Left colon (tissue), 2 donors: ENCODE measurements at places on chromosomes 3 and 15.

DNA sequence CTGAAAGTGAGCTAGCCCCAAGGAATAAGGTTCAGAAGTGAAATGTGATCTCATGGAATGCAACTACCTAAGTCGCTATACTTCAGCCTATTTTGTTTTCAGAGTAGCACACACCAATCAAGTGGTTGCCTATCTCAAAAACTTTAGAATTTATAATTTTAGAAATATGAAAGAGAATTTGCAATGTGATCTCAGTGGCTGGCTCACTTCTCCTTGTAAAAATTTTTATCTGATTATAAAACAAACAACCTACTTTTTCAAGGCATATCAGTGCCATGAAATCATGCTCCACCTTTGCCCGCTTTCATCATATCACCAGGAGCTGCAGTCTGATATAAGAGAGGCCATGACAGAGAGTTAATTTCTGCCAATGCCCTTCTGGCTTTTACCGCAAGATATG, 47.3 kb downstream of the CLDN11 start:
- no peak for DNase-seq

DNA sequence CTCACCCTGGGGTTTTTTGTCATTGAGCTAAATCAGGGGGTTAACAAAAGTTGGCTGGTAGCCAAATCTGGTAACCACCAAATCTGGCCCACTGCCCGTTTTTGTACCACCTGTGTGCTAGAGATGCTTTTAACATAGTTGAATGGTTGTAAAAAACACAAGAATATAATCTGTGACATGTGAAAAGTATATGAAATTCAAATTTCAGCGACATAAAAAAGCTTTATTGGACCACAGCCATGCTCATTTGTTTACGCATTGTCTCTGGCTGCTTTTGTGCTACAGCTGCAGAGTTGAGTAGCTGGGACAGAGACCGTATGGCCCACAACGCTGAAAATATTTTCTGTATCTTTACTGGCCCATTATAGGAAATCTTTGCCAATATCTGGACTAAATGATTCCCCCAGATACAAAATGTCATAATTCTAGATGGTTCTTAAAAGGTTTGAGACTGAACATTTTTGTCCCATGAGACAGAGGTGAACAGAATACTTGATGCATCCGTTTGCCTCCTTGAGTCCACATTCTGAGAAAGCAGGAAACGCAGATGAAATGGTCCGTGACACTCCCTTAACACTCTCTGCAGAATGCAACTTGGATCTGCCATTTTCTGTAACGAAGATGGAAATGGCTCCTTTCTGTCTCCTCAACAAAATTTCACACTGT, 120.9 kb upstream of the PDZRN3 start:
- no peak for DNase-seq

GRCh38 chr15:74312445-74313007, 54.9 kb downstream of the CYP11A1 start:
- DNase-seq = no peak

GRCh38 chr3:29537889-29538609, 257.2 kb downstream of the RBMS3 start:
- no peak for DNase-seq

DNA sequence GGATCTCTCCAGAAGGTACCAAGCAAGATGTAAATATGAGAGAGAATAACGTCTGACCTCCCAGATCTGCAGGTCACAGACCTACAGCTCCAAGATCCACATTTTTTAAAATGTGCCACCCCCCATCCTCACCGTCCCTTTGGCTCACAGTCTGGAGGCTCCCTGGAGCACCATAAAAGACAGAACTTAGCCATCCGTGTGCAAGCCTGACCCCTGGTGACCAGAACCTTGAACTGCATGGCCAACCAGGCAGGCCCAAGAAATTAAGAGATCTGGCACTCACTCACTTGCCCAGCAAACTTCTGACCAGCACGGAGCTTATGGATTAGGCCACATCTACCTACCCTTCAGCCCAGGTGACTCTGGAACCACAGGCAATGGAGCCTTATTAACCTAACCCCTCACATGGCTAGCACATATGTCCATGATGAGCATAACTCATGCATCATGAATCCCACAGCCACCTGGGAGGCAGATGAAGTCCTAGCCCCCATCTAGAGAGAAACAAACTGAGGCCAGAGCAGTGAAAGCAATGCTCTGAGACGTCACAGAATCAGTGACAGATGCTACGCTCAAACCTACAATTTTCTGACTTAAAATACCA, 275.3 kb downstream of the UACA start:
- no peak for DNase-seq

DNA sequence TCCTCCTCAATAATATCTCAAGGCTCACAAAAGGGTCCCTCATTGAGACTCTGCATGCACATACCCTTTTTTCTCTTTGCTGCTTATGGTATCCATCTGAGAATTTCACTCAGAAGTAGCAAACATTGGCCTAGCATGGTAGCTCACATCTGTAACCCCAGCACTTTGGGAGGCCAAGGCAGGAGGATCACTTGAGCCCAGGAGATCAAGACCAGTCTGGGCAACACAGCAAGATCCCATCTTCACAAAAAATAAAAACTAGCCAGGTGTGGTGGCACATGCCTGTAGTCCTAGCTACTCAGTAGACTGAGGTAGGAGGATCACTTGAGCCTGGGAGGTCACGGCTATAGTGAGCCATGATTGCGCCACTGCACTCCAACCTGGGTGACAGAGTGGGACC, 11.7 kb downstream of the LRIG1 start:
- DNase-seq = no peak

DNA sequence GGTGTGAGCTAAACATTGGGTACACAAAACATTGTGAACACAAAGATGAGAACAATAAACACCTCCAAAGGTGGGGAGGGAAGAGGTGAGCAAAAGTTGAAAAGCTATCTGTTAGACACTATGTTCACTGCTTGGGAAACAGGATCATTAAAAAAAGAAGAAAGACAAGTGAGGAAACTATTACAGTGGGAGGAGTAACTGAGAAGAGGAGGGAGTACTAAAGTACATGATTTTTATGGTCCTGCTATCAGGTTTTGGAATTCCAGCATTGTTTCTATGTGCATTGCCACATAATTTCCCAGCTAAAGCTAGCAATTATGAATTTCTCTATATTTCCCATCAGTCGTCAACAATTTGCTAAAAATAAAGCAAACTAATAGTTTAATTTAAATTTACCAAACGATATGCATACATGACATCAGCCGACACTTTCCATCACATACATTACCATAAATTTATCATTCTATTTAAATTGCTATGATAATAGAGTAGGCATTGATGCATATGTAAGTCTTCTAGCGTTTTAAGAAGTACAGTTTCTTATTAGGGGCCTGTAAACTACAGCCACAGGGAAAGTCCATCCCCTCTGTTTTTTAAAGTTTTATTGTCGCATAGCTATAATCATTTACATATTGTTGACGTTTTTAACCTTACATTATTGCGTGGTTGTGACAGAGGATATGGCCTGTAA, 221.8 kb downstream of the CHL1 start:
- DNase-seq = no peak

- DNase-seq = no peak
Observed at GRCh38 chr3:159877924-159878323, 110.7 kb upstream of the IL12A start.

GRCh38 chr3:133441867-133442270, 42.0 kb downstream of the BFSP2 start:
- DNase-seq = no peak

GRCh38 chr3:17745301-17745700, 2.9 kb upstream of the TBC1D5 start:
- DNase-seq = no peak

- DNase-seq = no peak
Observed at GRCh38 chr15:83854950-83855707, 201.2 kb downstream of the ADAMTSL3 start.

DNA sequence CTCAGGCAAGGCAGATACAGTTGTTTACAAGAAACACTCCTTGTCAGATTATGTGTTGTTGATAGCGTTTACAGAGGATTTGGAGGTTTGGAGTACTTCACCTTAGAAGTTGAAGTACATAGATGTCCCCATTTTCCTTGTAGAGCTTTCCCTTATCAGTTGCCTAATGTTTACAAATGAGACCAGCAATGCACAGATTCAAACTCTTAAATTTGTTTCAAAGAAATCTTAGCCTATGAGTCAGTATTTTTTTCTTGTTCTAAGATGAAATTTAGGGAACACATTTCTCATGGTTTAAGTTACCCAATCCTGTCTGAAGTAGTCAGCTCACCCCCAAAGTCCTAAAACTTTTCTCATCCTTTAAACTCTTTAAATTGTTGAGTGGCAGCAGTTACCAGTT, 6.3 kb upstream of the EIF5A2 start:
- DNase-seq = no peak

GRCh38 chr3:136142592-136142991, 53.5 kb downstream of the MSL2 start:
- no peak for DNase-seq

- DNase-seq = no peak
Observed at GRCh38 chr15:36399276-36399675, 180.2 kb upstream of the CDIN1 start.

DNA sequence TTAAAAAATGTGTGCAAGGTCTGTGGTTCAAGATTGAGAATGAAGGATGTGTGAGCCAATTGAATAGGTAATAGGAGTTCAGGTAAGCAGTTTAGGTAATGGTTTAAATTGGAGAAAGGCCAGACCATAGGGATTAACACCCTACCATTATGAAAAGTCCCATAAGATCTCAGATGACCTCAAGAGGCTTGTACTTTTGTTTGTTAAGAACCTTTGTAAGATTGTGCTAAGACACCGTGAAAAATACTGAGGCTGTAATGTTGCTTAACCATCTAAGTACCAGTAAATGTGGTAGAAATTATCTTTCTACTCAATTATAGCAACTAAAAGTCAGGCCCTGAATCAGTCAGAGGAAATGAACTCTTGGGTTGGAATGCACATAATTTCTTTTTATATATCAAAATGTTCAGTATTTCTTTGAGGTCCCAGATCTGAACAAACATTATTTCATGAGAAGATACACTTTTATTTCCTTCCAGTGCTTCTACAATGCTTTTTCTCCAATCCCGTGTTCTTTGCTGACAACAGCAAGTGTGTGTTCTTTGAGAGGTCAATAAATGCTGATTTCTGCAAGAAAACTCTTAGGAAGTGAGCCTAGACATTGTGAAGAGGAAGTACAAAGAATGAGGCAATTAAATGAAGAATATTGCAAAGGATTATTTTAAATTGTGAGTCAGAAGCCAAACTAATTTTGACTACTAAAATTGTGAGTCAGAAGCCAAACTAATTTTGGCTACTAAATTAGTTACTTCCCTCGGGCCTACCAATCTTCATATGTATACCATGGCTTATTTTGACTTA, 66.4 kb downstream of the TCF12 start:
- DNase-seq = no peak

GRCh38 chr15:26453914-26454313, 319.0 kb downstream of the GABRB3 start:
- no peak for DNase-seq

- DNase-seq = no peak
Observed at GRCh38 chr3:71247221-71247957, 336.1 kb downstream of the FOXP1 start.

GRCh38 chr15:95549168-95549738, 781.2 kb upstream of the NR2F2 start:
- DNase-seq = no peak

DNA sequence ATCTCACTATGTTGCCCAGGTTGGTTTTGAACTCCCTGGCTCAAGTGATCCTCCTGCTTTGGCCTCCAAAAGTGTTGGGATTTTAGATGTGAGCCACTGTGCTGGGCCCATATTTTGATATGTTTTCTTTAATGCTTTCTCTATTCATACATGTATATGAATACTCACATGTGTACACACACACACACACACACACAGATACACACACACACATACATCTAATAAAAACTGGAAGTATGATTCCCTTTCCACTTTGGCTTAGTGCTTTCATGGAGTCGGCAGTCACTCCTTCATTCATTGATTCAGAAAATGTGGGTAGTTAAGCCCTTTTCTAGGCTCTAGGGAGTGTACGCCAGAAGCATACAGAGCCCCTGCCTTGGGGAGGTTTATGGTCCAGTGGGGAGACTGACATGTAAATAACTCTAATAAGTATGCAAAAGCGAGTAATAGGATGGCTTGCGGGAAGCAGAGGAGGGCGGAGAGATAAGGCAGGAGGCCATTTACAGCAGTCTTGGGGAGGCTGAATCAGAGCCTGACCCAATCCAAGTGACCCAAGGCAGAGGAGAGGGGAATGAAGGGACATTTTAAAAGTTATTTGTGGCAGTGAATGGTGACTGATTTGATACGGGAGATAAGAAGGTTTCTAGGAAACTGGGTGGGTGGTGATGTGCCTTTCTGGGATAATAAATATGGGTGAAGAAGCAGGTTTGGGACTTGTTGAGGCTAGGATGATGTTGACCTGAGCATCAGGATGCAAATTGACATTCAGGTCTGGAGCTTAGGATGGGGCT, 32.5 kb upstream of the TATDN2 start:
- no peak for DNase-seq

GRCh38 chr3:72134989-72135451, 350.1 kb upstream of the PROK2 start:
- no peak for DNase-seq

DNA sequence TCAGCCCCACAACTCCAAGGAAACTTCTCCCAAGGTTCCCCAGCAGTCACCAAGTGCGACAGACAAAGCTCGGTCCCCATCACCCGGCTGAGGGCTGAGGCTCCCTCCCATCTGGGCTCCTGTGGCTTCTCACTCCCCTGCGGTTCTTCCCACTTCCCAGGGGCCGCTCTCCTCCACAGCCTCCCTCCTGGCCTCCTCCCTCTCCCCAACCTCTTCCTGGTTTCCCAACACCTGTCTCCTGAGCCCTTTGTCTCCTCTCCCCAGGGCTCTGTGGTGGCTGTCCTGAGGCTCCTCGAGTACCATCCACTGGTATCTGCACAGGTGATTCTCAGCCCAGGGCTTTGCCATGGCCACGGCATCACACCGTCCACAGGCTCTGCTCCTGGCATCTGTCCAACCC, 113.2 kb upstream of the NSMCE3 start:
- DNase-seq = no peak

GRCh38 chr3:8840556-8840955, 71.1 kb upstream of the OXTR start:
- no peak for DNase-seq

- DNase-seq = no peak
Observed at GRCh38 chr15:63575312-63575711, 21.9 kb upstream of the FBXL22 start.

- no peak for DNase-seq
Observed at GRCh38 chr15:41780266-41780665, 6.0 kb downstream of the MAPKBP1 start.

DNA sequence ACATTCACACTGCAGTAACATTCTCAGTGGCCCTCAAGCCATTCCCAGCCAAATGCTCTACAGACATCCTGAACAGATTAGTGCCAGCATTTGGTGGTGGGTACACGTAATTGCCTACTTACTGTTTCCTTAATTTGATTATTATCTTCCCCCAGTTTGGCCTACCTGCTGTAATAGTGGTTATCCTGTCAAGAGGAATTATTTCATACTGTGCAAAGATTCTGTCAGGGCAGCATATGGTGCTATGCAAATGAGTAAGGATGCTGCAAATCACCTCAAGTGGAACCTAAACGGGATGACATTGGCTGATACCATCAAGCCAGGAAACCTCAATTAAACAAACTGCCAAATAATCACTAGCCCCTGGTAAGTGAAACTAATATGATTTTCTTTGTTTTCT, 88.7 kb downstream of the SEMA6D start:
- no peak for DNase-seq

GRCh38 chr3:10149226-10149625, 7.6 kb downstream of the VHL start:
- DNase-seq = no peak
